LoVo (cell line): ENCODE measurements at places on chromosomes 1 and 21.
A peak's percentile ranks its signal among the peaks of the same experiment; 100 is the strongest.

GRCh38 chr1:238558156-238558555 is 667.4 kb upstream of the ZP4 start:
- DNase-seq = no peak

- DNase-seq = no peak
These were observed 84.5 kb downstream of the BEND5 start for GRCh38 chr1:48692235-48692634.

DNA sequence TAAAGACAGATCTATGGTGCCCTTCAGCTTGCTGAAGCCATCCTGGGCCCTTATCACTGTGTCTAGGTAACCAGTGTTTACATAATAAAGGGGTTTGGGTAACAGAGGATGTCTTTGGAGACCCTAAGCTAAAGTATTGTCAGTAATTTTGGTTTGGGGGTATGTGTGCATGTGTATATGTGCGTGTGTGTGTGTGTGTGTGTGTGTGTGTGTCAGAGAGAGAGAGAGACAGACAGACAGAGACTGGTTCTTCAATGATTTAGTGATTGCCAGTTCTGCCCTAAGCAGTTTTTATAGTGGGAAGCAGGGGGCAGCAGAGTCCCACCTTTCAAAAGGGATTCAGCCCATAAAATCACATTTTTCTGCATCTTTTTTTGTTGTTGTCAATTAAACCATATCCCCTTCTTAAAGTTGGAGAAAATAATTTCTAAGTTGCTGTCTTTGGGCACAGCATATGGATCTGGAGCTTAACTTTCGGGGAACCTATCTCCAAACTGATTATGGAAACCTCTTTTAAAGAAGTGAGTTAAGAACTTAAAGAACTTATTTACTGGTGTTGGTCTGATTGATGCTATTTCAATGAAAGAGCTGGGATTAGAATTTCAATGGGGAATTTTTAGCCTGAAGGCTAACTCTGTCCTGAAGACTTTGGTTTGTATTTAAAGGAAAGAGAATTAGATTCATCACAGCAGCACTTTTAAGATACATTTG is 51.1 kb downstream of the ZNF326 start:
- peak; percentile 12 for DNase-seq

- DNase-seq = no peak
These were observed 285.3 kb upstream of the C1orf105 start for GRCh38 chr1:172135076-172135672.
